ENCODE measurements at places on chromosomes 5 and 9. TPM values are rescaled to one million over a fixed set of nuclear protein-coding genes. Genes with fewer than 3 reads are reported as not detected.

SLC34A3 gene
- total RNA-seq: not detected

SLCO6A1 gene
- total RNA-seq: not detected

TAF9 gene
- total RNA-seq: 127 TPM

PPP2R2B gene
- total RNA-seq: not detected

ANKRD20A1 gene
- 0.18 TPM for total RNA-seq

SLC36A1 gene
- total RNA-seq: 5.7 TPM

PCDHGC3 gene
- 21.9 TPM for total RNA-seq

DNA sequence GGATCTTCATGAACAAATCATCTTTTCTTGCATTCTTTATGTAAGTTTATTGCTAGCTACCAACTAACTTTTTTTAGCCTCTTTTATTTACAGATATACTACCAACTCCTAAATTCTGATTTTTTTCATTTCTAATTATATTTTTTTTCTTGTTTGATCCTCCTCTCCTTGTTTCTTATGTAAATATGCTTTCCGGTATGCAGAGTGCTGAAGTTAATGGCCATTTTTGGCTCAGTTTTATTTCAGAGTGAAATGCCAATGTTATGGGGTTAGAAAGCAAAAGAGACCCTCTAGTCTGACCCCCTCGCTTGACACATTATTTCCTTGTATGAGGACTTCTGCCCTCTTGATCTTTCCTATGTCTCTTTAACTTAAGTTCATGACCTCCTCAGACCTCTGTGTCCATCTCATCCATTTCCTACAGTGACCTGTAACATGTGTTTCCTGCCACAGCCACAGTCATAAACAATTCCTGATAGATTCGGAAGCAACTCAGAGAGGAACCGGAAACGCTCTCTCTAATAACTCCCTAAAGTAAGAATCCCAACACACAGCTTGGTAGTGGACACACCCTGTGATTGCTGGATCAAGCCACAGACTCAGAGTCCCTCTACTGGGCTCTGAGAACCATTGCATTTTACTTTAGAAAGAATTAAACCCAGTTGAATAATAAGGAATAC lies 42.9 kb upstream of the AFAP1L1 start:
- H3K36me3 ChIP-seq: peaks cover 20% of the 10 kb centered on the region
- H3K4me3 ChIP-seq: no peak overlapping the region
- peak overlapping the region; percentile 31 for H3K27ac ChIP-seq

GRCh38 chr5:143106174-143106573 lies 297.3 kb downstream of the NR3C1 start:
- no peak overlapping the region for H3K27ac ChIP-seq
- no peaks in the 10 kb centered on the region for H3K36me3 ChIP-seq
- peak; percentile 77 for DNase-seq
- no peaks in the 10 kb centered on the region for H3K27me3 ChIP-seq

- H3K4me3 ChIP-seq: no peak overlapping the region
- H3K36me3 ChIP-seq: no peaks in the 10 kb centered on the region
- no peak for DNase-seq
- H3K27me3 ChIP-seq: peaks cover 8% of the 10 kb centered on the region
These were observed 152.5 kb upstream of the NFIB start for GRCh38 chr9:14466429-14466818.

GRCh38 chr9:34065541-34065940 lies 16.9 kb upstream of the UBAP2 start:
- H3K27ac ChIP-seq: no peak overlapping the region
- H3K4me3 ChIP-seq: no peak overlapping the region
- no peak for DNase-seq
- no peaks in the 10 kb centered on the region for H3K36me3 ChIP-seq
- H3K4me1 ChIP-seq: peaks cover under 1% of the 10 kb centered on the region
- no peaks in the 10 kb centered on the region for H3K27me3 ChIP-seq

- DNase-seq: no peak
- H3K36me3 ChIP-seq: no peaks in the 10 kb centered on the region
- H3K4me1 ChIP-seq: no peaks in the 10 kb centered on the region
- no peaks in the 10 kb centered on the region for H3K27me3 ChIP-seq
These were observed 19.8 kb upstream of the TXNDC8 start for GRCh38 chr9:110357505-110357904.

DNA sequence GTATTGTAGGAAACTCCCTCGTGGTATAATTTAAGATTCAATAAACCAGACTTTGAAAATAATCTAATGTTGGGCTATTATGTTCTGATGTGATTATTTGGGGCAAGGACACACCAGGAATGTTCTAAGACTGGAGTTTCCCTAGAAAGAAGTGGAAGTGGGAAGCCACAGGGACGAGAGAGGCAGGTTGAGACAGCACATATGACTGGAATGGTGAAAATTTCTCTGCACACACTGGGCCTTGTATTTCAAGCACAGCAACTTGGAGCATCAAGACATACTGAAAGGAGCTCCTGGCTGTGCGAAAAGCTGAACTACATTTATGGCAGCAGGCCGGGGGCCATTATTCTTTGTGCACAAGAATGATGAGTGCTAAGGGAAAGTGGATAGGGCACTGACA lies 98.2 kb downstream of the CETN3 start:
- H3K4me3 ChIP-seq: no peak overlapping the region
- no peaks in the 10 kb centered on the region for H3K4me1 ChIP-seq
- H3K36me3 ChIP-seq: no peaks in the 10 kb centered on the region
- no peak for DNase-seq
- H3K27ac ChIP-seq: no peak overlapping the region

GRCh38 chr5:4411664-4412063 lies 728.5 kb upstream of the ADAMTS16 start:
- no peak overlapping the region for H3K27ac ChIP-seq
- no peaks in the 10 kb centered on the region for H3K4me1 ChIP-seq
- no peak for DNase-seq
- H3K4me3 ChIP-seq: no peak overlapping the region

DNA sequence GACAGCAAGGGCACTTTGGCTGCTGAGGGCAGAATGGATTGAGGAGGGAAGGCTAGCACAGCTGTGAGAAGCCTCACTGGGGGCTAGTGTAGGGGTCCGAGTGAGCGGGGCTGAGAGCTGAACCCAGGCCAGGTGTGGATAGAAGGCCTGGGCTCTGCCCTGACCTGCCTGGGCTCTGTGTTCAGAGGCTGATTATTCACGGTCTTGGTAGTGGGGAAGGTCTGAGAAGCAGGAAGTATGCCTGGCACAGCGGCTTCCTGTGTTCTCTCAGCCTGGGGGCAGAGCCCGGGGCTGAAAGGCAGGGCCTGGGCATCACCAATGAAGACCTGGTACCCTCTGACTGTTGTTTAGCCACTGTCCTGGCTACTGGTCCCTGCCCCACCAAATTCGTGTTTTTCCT lies 136.4 kb upstream of the TBC1D2 start:
- DNase-seq: no peak
- no peak overlapping the region for H3K27ac ChIP-seq

DNA sequence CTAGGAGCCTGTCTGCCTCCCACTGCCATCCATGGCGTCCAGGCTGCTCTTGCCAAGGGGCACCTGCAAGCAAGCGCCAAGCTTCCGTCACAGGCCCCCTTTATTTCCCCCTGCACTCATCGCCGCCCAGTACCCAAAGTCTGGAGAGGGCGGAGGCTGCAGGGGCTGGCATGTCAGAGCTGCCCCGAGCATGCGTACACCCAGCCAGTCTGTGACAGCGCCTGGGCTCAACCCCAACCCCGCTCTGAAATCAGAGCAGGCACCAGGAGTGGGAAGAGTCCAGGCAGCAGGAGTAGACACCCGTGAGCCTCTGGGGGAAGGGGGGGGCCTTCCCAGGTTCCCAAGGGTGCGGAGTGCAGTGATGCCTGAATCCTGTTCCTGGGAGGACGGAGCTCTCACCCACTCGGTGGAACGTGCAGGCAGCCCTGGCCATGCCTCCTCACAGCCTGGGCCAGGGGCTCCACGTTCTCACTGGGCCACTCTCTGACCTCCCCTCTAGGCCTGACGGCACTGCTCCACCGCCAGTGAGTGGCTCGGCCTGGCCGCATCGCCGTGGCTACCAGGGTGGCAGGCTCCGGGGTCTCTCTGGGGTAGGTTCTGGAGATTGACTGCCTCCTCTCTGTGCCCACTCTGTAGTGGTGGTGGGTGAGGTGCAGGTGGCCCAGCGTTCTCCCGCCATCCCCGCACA lies 469.0 kb downstream of the CDH9 start:
- no peak overlapping the region for H3K4me3 ChIP-seq
- no peak overlapping the region for H3K27ac ChIP-seq
- H3K27me3 ChIP-seq: no peaks in the 10 kb centered on the region
- no peak for DNase-seq
- H3K36me3 ChIP-seq: no peaks in the 10 kb centered on the region
